ENCODE measurements at places on chromosomes 6 and 20.

DNA sequence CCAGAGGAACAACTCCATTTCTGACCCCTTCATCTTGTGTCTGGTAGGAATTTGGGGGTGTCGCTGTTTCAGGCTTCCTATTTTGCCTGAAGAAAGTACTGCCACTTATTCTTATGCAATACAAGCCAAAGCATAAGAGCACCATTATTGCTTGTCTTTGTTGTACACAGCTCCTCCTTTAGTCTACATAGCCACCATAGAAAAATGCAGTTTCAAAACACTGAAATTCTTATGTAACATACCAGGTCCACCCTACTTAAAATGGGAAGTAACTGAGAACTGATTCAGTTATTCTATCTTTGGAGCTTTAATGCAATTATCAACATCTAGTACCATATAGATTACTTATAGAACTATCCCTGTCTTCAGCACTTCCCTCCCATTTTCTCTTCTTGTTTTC, 255.5 kb downstream of the ARHGAP18 start:
- no peak for DNase-seq

DNA sequence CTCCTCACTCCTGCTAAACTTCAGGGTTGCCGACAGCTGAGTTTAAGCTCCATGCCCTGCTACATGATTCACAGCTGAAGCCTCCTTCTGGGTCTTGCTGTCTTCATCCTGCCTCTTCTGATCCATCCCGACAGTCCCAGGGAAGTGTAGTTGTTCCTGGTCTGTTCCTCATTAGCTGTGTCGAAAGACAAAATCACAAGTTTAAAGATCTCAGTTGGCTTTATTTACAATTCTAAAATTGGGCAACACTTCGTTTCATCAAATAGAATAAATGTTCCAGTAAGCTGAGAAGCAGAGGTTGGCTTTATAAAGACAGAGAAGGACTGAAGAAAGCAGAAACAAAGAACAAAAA, 4.1 kb upstream of the SLC2A10 start:
- no peak for DNase-seq

- no peak for DNase-seq
Measured at GRCh38 chr20:11124849-11125505, 451.2 kb upstream of the JAG1 start.

DNA sequence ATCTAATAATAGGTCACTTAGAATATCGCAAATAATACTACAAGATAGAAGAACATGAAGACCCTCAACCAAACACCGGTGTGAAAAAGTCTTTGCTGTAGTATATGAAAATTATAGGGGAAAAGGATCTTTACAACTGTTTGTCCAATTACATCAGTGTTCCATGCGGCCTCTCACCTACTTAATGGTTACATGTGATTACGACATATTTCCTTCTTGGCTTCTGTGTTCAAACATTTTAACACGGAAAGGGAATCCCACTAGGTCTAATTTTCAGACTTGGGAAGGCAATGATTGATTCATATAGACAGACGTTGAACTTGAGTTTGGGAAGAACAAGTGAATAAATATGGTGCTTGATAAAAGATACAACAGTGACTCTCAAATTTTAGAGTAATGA, 273.4 kb downstream of the KIF16B start:
- DNase-seq = no peak

DNA sequence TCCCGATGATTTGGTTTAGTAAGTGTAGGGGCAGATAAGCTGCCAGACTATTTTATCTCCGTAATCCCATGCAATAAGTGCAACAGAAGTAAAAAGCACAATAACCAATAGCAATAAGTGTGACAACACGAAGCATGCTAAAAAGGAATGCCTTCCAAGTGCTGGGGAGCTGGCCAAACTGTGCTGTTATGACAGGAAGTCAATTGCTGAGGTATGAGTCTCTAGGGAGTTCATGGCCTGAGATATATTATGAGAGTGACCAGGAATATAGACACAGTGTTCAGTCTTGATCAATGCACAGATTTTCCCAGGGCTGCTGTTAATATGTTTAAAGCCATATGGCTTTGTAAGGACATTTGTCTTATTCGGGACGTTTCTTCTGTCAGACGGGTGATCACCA, 10.5 kb upstream of the ANGPT4 start:
- no peak for DNase-seq

- no peak for DNase-seq
Measured at GRCh38 chr20:32481311-32482142, 103.6 kb downstream of the NOL4L start.

DNA sequence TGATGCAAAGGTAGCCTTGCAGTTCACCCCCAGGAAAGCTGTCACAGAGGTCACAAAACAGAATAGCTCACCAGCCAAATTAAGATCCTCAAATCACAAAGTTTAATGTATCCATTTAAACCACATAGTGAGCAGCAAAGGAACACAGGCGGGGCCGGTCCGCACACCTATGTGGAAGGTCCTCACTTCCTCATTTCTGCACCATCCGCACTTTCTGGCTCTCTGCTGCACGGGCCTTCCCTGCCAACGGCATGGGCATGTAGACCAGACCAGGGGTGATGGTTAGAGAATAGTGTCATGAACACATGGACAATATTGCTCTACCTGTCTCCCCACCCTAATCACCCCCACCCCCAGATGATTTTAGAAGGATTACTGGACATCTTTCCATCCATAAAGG, 12.1 kb upstream of the TBXT start:
- DNase-seq = no peak

GRCh38 chr20:39227416-39227815, 265.3 kb downstream of the DHX35 start:
- no peak for DNase-seq

- DNase-seq = no peak
Measured at GRCh38 chr6:116335612-116336215, 35.0 kb upstream of the DSE start.

DNA sequence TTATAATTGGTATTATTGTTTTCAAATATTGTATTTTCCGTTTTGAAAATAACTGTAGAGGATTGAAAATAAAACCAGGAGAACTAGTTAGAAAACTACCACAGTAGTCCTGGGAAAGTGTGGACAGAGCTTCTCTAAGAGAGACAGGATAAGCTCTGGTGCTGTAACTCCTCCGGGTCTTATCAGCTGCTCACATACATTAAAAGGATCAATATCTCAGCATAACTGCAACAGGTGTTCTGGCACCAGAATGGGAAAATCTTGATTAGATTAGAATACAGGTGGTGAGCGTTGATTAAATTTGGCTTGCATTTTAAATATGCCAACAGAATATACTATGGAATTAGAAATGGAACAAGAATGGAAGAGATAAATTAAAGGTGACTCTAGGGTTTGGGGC, 1138.9 kb upstream of the ADGRB3 start:
- DNase-seq = no peak

GRCh38 chr20:35792740-35793139, 20.9 kb downstream of the PHF20 start:
- no peak for DNase-seq

- no peak for DNase-seq
Measured at GRCh38 chr20:6993011-6993410, 225.5 kb downstream of the BMP2 start.
